ENCODE measurements at places on chromosomes 16 and 17.

GRCh38 chr16:86732621-86733295 lies 154.4 kb downstream of the FOXL1 start:
- no peak for DNase-seq

- DNase-seq: no peak
Observed at GRCh38 chr17:17944242-17944641, 28.0 kb downstream of the TOM1L2 start.

- no peak for DNase-seq
Observed at GRCh38 chr17:62562656-62563055, 64.8 kb upstream of the MRC2 start.

GRCh38 chr17:6470751-6471521 lies 26.7 kb downstream of the PIMREG start:
- DNase-seq: no peak

GRCh38 chr16:12210258-12210880 lies 233.8 kb downstream of the SNX29 start:
- no peak for DNase-seq

DNA sequence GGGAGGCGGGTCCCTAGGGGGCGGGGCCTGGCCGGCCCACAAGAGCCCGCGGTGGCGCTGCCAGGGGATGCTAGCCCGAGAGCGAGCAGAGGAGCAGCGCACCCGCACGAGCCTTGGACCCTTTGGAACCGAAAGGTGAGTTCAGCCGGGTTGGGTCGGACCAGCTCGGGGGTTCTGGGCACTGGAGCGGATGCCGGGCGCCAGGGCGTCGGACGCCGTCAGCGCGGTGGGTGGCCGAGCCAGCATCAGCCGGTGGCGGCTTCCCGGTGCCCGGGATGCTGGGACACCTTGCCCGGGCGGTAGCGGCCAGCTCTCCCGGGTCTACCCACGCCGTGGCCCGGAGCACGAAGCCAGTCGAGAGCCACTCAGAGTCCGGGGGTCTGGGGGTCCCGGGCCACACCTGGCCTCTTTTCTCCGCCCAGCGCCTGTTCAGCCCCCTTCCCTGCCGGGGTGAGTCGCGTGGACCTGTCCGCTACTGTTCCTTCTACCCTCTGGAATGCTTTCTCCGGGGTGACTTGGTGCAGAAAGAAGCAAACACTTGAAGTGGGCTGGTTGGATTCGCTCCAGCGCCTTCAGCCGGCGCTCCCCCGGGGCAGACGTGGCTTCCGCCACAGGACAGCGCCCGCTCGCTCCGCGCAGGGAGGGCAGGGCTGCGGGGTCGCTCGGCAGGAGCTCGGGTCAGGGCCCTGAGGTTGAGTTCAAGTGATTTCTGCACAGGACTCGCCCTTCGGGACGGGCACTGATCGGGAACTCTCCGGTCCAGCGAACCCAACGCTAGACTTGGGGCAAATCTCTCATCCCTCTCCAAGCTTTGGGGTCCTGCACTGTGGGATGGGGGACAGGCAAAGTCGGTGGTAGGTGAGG lies at the start of gene SCNN1G:
SCNN1G (plus strand) TSS at position 67 of the 864 bp plus-strand sequence. CDS start 3,527 bp downstream, outside the sequence.
- no peak for DNase-seq

- DNase-seq: no peak
Observed at GRCh38 chr16:78097548-78097947, 1.9 kb upstream of the WWOX start.

DNA sequence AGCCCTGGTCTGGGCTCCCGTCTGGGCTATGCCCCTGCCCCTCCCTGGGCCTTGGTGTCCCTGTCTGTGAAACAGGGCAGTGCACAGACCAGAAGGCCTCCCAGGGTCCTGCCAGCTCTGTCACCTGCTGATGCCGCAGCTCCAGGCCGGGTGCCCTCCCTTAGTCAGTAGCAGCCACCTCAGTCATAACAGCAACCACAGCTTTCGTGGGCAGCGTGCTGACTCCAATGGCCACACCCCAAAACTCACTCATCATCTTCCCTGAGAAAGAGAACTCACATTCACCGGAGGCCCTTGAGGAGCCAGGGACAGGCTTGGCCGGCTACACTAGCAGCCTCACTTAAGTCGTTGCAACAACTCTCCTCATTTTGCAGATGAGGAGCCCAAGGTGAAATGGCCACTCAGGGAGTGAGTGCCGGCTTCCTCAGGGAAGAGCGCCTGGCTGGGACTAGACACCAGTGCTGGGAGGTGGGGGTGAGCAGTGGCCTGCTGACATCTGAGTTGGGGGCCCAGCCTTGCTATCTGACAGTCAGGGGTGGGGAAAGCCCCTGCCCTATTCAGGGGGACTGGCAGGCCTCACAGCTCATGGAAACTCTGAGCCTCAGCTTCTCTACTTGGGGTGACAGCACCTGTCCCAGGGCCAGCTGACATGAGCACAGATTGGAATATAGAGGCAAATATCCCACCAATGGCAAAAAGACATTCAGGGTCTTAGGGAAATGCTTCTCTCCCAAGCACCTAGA lies 22.6 kb downstream of the SLC5A10 start:
- no peak for DNase-seq

DNA sequence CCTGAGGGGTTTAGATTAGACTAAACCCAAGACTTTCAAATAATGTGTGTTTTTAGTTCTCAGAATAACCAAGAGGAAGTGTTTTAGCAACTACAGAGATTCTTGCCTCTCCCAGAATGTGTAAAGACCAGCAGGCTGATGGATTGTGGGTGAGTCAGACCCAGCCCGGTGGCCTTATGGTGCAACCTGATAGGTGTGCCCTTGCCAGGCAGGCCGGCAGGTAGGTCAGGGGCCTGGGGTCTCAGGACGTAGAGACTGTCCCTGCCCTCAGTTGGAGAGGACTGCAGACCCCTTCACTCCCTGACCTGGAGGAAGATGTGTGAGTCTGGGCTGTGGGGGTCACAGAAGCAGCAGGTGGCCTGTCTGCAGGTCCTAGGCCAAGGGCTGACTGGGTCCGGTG lies 47.2 kb upstream of the ACSF3 start:
- DNase-seq: no peak

DNA sequence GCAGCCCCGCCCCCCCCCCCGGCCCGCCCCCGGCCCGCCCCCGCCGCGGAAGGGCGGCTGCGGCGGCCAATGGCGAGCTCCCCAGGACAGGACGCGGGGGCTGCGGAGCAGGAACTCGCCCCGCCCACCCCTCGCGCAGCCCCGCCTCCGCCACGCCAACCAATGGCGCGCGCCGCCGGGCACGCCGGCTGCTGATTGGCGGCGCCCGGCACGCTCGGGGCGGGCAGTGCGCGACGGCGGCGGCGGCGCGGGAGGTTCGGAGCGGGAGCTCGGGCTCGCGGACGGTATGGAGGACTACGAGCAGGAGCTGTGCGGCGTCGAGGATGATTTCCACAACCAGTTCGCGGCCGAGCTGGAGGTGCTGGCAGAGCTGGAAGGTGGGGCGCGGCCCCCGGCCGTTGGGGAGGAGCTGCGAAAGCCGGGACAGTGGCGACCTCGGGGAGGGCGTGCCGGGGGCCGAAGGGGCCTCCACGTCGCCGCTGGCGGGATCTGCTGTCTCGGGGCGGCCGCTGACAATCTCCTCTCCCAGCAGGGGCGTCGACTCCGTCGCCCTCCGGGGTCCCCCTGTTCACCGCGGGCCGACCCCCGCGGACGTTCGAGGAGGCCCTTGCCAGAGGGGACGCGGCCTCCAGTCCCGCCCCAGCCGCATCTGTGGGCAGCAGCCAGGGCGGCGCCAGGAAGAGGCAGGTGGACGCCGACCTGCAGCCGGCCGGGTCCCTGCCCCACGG lies at the start of gene CHTF18:
CHTF18 (plus strand) TSS at position 222 of the 728 bp plus-strand sequence; CDS start at position 287, 65 bp downstream.
- peak; percentile 92 for DNase-seq

DNA sequence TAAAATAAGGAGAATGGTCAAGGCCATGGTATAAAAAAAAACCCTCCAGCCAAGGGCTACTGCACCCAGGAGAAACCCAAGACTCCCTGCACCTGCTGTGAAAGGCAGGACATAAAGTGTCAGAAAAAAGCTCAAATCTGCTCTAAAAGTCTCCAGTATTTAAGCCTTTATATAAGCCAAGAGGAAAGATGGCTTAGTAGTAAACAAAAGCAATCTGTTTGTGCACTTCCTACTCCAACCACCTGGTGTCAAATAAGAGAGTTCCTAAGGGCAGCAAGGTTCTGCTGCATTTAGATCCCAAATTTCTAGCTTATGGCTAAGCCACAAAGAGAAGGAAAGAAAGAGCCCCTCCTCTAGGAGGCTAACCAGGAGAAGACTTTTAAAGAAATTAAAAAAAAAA lies 20.6 kb downstream of the ACSM1 start:
- DNase-seq: no peak

DNA sequence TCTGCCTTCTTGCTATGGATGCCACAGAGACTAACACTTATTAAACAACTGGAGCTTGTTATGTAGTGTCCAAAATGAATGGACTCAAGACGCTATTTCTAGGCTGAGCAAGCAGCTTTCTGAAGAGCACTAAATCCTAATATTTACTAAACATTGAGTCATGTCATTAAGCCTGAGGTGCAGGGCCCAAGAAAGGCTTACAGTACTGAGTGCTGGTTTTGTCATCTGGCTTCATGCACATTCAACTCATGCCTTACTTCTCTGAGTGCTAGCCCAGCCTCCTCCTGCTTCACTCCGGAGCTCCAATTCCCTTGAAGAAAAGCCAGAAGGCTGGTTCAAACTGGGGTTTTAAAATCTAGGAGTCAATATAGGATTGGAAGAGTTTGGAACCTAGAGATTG lies 363.3 kb upstream of the CDH5 start:
- no peak for DNase-seq

- no peak for DNase-seq
Observed at GRCh38 chr16:30429418-30429677, 482 bp downstream of the DCTPP1 start.

DNA sequence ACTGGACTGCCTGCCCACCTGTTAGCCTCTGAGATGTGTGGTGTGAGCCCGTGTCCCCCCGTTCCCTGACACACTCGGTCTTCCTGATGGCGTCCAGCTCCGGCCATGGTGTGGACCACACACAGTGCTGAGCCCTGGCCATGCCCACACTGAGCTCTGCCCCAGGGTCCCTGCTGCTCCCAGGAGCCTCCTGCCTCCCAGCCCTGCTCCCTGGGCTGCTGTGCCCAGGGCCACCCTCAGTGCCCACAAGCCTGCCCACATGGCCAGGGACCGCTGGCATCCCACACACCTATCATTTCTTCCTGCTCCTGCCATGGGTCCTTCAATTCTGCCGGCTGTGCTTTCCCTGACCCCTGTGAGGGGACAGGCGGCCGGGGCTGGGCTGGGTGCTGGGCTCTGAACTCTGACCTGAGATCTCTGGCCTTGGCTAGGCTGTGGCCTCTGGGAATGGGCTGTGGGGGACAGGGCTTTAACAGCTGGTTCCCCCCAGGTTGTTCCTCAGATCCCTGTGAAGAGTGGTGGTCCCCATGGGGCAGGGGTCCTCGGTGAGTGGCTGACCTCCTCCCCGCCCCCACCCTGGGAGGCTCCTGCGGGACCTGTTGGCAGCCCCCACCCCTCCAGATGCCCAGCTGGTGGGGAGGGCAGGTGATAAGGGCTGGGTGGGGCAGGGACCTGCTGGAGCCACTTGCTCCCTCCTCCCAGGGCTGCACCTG lies 4.0 kb downstream of the CEMP1 start:
- no peak for DNase-seq

DNA sequence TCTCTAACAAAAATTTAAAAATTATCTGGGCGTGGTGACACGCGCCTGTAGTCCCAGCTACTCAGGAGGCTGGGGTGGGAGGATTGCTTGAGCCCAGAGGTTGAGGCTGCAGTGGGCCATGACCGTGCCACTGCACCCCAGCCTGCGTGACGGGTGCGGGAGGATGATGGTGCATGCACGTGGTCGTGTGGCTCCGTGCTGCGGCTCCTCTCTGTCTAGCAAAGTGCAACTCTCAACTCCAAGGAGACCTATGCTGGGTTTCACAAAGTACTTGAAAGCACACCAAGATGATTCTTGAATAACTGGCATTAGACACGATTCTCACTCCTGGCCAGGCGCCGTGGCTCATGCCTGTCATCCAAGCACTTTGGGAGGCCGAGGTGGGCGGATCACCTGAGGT lies 25.8 kb downstream of the NXN start:
- no peak for DNase-seq

GRCh38 chr17:50745631-50746030 lies 21.7 kb downstream of the ANKRD40CL start:
- DNase-seq: no peak

GRCh38 chr17:1616101-1616500 lies 12.5 kb downstream of the SLC43A2 start:
- DNase-seq: no peak

DNA sequence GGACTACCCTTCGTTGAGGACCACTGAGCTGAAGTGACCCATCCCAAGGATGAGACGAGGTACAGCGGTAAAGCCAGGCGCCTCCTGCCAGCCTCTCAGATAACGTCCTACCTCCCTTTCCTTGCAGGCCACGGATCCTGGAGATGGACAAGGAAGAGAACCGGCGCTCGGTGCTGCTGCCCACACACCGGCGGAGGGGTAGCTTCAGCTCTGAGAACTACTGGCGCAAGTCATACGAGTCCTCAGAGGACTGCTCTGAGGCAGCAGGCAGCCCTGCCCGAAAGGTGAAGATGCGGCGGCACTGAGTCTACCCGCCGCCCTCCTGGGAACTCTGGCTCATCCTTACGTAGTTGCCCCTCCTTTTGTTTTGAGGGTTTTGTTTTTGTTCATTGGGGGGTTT lies 17.3 kb upstream of the LLGL1 start:
- DNase-seq: no peak

DNA sequence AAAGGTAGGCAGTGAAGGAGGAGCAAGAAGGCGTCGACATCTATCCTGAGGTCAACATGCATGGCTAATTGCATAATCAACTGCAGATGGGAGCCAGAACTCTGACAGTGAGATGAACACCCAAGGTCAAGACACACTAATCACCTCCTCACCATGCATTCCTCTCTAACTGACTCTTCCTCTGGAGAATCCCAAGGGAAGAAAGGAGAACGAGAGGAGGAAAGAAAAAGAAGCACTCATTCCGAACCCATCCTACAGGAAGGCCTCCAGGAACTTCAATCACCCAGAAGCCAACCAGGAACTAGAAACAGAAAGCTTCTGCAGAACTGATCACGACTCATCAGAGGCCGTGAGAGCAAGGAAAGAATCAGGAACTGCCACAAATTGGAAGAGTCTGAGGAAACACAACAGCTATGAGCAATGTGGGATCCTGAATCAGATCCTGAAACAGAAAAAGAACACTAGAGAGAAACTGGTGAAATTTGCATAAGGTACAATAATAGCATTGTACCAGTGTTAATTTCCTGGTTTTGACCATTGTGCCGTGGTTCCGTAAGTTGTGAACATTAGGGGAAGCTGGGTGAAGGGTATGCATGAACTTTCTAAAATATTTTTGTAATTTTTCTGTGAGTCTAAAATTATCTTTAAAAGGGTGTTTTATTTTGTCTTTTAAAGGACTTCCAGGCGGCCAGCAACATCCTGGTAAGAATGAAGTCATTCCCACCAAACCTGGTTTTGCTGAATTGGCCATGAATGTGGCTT lies 10.0 kb upstream of the BEAN1 start:
- no peak for DNase-seq

DNA sequence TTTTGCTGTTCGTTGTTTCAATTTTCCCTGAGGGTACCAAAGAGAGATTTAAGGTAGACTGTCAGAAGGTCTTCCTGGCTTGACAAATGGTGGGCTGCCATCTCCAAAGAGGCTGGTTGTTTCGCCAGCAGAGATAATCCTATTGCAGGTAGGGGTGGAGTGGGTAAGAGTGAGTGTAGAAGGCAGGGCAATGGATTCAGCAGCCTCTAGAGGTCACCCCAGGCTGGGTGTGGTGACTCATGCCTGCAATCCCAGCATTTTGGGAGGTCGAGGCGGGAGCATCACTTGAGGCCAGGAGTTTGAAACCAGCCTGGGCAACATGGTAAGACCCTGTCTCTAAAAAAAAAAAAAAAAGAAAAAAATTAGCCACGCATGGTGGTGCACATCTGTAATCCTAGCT lies 34.6 kb downstream of the DCAKD start:
- DNase-seq: no peak

Measured in stimulated activated CD8-positive, alpha-beta memory T cell treated with anti-CD3 and anti-CD28 coated beads, Interleukin-7, amount 100 ng/mL, for 4 hours (primary cell).